Fibroblast of lung (primary cell): ENCODE measurements at places on chromosomes 12 and 14. TPM values are rescaled to one million over a fixed set of nuclear protein-coding genes. Genes with fewer than 3 reads are reported as not detected.

GRCh38 chr12:94845110-94845509 lies 158.4 kb downstream of the NDUFA12 start:
- no peak overlapping the region for H3K4me3 ChIP-seq
- H3K27ac ChIP-seq, result no peak overlapping the region
- H3K4me1 ChIP-seq, result no peaks in the 10 kb centered on the region
- no peak for DNase-seq
- H3K36me3 ChIP-seq, result no peaks in the 10 kb centered on the region
- H3K27me3 ChIP-seq, result no peaks in the 10 kb centered on the region

DNA sequence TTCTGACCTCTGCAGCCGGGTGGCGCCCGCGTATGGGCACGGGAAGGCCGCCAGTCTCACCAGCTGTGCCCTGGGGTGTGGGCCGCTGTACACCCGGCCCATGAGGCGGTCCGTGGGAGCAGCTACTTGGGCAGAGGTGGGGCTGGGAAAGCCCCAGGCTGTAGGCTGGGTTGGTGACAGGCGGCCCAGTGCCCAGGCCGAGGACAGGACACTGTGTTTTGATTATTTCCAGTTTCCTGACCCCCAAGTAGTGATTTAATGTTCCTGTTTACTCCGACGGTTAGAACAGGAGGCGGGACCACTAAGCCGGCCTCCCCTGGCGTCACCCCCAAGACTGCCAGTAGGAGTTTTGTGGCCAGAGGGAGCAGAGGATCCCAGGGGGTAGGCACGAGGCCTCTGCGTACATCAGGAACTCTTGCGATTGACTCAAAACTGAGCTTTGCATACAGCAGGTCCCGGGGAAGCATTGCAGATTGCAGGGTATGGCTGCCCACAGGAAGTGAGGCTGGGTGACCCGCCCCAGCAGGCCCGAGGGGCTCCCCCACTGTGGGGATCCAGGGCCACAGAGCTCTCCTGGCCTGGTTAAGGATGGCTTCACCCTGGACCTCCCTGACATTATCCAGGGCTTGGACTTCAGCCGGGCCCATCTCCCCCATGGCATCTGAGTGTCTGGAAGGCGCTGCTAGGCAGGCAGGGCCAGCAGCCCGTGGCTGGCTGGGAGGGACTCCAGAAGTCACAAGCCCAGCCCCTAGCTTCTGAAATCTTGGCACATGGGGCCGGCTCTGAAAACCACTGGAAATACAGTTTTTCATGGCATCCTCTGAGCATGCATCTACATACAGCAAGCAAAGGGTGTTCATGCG lies 42.5 kb upstream of the DIO3 start:
- no peaks in the 10 kb centered on the region for H3K27me3 ChIP-seq
- H3K27ac ChIP-seq, result no peak overlapping the region
- H3K36me3 ChIP-seq, result no peaks in the 10 kb centered on the region
- DNase-seq, result no peak
- H3K4me3 ChIP-seq, result no peak overlapping the region

- H3K36me3 ChIP-seq, result no peaks in the 10 kb centered on the region
- H3K4me1 ChIP-seq, result no peaks in the 10 kb centered on the region
- H3K4me3 ChIP-seq, result no peak overlapping the region
These were observed 3.0 kb downstream of the SRRM4 start for GRCh38 chr12:118984161-118984943.

GRCh38 chr12:104473374-104473983 lies 16.7 kb downstream of the CHST11 start:
- no peaks in the 10 kb centered on the region for H3K27me3 ChIP-seq
- DNase-seq, result no peak
- no peak overlapping the region for H3K4me3 ChIP-seq
- H3K36me3 ChIP-seq, result no peaks in the 10 kb centered on the region
- no peak overlapping the region for H3K27ac ChIP-seq

DNA sequence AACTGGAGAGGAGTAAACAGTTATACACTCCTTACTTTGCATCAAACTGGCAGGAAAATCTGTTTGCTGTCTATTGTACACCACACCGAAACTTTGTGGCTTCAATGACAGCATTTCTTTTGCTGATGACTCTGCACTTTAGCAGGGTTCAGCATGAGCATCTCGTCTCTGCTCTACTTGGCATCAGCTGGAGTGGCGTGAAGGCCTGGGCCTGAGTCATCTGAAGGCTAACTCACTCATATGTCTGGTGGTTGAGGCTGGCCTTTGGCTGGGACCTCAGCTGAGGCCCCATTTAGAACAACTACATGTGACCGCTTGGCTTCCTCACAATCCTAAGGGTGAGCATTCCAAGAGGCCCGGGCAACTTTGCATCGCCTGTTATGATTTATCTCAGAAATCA lies 28.7 kb upstream of the REP15 start:
- H3K4me1 ChIP-seq, result no peaks in the 10 kb centered on the region
- peaks cover 5% of the 10 kb centered on the region for H3K36me3 ChIP-seq
- no peak overlapping the region for H3K4me3 ChIP-seq
- H3K27ac ChIP-seq, result peak overlapping the region; percentile 12
- DNase-seq, result peak; percentile 95

DNA sequence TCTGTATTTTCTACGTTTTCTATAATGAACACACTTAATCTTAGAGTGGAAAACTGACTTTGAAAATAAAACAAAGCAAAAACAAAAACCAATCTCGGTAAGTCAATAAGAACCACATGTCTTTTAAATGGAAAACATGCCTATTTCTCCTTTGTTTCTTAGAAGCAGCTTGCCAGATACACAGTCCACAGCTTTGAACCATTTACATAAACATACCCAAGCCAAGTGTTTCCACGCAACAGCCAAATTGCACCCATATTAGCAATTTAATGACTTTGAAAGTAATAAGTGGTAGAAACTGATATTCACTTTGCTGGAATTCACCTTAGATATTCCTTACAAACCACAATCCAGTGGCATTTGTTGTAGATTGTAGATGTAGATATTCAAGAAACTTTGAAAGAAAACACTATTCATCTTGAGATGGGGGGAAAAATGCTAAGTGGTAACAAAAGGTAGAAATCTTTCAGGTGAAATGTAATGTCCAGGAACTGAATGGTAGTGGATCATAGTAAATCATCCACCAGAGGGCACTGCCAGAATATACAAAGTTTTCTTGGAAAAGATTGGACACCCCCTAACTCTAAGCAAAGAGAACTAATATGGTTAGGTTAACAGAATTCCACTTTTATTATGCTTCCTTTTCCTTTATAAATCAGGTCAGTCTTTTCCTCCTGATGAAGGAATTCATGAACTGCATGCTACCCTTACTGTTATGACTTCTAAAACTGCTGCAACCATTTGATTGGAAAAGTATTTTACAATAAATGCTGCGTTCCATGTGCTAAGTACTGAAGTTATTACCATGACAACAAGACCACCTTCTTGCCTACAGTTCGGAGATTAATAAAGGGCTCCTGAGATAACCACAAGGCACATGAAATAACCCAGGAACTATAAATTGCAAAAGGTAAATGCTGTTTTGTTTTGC lies 69.8 kb downstream of the RERG start:
- H3K4me1 ChIP-seq, result no peaks in the 10 kb centered on the region
- DNase-seq, result peak; percentile 26
- H3K36me3 ChIP-seq, result no peaks in the 10 kb centered on the region

- H3K36me3 ChIP-seq, result no peaks in the 10 kb centered on the region
- no peak overlapping the region for H3K27ac ChIP-seq
- H3K4me1 ChIP-seq, result no peaks in the 10 kb centered on the region
- no peaks in the 10 kb centered on the region for H3K27me3 ChIP-seq
These were observed 55.1 kb downstream of the SERPINA10 start for GRCh38 chr14:94237983-94238382.

GRCh38 chr12:63844391-63845341 lies at the start of gene SRGAP1:
TSS of gene SRGAP1 (plus strand) at chr12:63844700. CDS start at chr12:63844817, 117 bp downstream.
- no peaks in the 10 kb centered on the region for H3K27me3 ChIP-seq
- peaks cover 5% of the 10 kb centered on the region for H3K4me1 ChIP-seq
- DNase-seq, result peak; percentile 72

- H3K4me1 ChIP-seq, result no peaks in the 10 kb centered on the region
- DNase-seq, result no peak
- no peak overlapping the region for H3K4me3 ChIP-seq
- H3K27me3 ChIP-seq, result no peaks in the 10 kb centered on the region
- H3K36me3 ChIP-seq, result no peaks in the 10 kb centered on the region
These were observed 446.0 kb upstream of the DCN start for GRCh38 chr12:91628656-91629055.

DNA sequence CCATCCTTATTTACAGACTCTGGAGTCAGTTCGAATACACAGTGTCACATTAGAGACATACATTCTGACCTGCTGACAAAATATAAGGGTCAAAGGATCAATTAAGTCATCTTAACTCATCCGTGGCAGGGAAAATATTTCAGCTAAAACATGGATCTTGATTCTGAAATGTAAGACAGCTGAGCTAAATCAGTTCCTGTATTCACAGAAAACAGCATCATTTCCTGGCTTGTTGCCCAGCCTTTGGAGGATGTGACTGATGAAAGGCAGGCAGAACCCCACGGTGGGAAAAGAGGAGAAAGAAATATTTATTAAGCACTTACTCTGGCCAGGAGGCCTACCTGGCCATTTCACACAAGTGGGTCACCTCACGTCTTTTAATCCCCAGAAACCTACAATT lies 101.9 kb downstream of the GAS2L3 start:
- no peaks in the 10 kb centered on the region for H3K36me3 ChIP-seq
- DNase-seq, result peak; percentile 45
- no peaks in the 10 kb centered on the region for H3K27me3 ChIP-seq
- H3K4me1 ChIP-seq, result no peaks in the 10 kb centered on the region

DNA sequence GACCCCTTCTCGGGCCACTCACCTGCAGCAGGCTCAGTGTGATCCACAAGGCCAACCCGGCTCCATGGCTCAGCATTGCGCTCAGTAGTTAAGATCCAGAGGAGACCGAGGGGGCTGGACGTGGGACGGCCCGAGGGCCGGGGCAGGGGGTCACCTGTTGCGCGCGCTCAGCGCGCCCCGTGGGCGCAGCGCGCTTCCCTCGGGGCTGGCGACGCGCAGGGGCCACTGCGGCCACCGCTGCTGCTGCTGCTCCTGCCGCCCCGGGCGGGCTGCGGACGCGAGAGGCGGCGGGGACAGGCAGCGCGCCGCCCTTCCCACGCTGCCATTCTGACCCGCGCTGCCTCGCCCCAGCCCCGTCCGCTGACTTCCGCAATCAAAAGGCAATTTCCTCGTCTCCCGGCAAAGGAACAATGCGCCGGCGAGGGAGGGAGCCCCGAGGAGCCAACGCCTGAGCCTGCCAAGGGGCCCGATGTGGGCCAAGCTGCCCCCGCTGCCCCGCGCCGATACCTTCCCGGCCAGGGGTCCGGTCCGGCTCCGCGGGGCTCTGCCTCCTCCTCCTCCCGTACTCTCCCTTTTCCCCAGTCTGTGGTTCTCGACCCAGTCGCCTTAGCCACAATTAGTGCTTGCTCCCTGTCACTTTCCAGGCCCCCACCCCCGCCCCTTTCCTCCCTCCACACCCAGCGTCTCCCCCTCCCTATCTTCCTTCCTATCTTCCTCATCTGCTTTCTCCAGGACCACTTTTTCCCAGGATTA lies 27.3 kb downstream of the PTPRB start:
- peak overlapping the region; percentile 40 for H3K4me3 ChIP-seq
- H3K4me1 ChIP-seq, result no peaks in the 10 kb centered on the region
- H3K27me3 ChIP-seq, result no peaks in the 10 kb centered on the region
- H3K36me3 ChIP-seq, result no peaks in the 10 kb centered on the region
- DNase-seq, result peak; percentile 10
- H3K27ac ChIP-seq, result no peak overlapping the region

DNA sequence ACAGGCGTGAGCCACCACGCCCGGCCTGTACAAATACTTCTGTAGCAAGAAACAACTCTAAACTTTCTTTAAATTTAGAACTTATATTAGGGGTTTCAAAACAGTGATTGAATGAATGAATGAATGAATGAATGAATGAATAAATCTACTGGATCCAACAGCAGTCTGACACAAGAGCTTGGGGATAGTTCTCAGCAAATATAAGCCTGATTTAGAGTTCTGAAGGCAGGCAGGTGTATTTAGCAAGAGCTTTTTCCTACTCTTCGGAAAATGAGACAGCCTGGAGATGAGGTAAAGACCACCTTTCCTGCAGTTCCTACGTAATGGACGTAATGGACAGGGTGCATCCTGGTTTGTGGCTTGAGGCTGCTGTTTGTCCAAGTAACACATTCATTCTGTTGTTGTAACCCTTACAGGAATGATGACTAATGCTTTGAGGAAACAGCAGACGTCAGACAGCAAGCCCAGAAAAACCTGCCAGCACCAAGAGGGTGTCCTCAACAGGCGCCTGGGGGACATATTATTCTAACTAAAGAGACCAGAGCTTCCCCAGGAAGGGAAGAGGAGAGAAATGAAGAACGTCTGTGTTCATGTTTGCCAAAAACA lies 277.4 kb upstream of the SOX5 start:
- DNase-seq, result peak; percentile 96
- H3K27ac ChIP-seq, result peak overlapping the region; percentile 21
- no peaks in the 10 kb centered on the region for H3K4me1 ChIP-seq
- H3K27me3 ChIP-seq, result no peaks in the 10 kb centered on the region
- H3K36me3 ChIP-seq, result no peaks in the 10 kb centered on the region

- no peak overlapping the region for H3K4me3 ChIP-seq
- no peaks in the 10 kb centered on the region for H3K4me1 ChIP-seq
- H3K27me3 ChIP-seq, result no peaks in the 10 kb centered on the region
- no peak overlapping the region for H3K27ac ChIP-seq
- H3K36me3 ChIP-seq, result no peaks in the 10 kb centered on the region
These were observed 74.6 kb upstream of the OSBPL8 start for GRCh38 chr12:76634133-76634532.

DNA sequence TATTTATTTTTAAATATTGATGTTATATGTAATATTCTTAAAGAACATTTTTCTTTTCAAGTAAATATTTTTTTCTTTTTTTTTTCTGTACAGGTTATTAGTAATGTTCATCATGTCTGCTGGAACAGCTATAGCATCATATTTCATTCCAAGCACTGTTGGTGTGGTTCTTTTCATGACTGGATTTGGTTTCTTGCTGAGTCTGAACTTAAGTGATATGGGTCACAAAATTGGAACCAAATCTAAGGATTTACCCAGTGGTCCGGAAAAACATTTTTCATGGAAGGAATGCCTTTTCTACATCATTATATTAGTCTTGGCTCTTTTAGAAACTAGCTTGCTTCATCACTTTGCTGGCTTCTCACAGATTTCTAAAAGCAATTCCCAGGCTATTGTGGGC lies 23.2 kb downstream of the PCNX4 start:
- DNase-seq, result no peak
- peaks cover 5% of the 10 kb centered on the region for H3K36me3 ChIP-seq
- no peaks in the 10 kb centered on the region for H3K27me3 ChIP-seq

GRCh38 chr14:95444132-95445129 lies 72.0 kb downstream of the SYNE3 start:
- DNase-seq, result no peak
- no peaks in the 10 kb centered on the region for H3K4me1 ChIP-seq
- peaks cover 8% of the 10 kb centered on the region for H3K36me3 ChIP-seq
- H3K27me3 ChIP-seq, result no peaks in the 10 kb centered on the region
- no peak overlapping the region for H3K4me3 ChIP-seq
- H3K27ac ChIP-seq, result no peak overlapping the region

ATG101 gene
- total RNA-seq, result 90.3 and 103 TPM in 2 replicates

PNMA1 gene
- 11.6 and 19.5 TPM in 2 replicates for total RNA-seq

KRT71 gene
- not detected in 2 replicates for total RNA-seq

CIROP gene
- total RNA-seq, result 0.17 and 1.0 TPM in 2 replicates

ETFRF1 gene
- total RNA-seq, result 13.9 and 17.3 TPM in 2 replicates

PTGDR gene
- total RNA-seq, result not detected in 2 replicates

KRT75 gene
- not detected in 2 replicates for total RNA-seq

SERPINA1 gene
- under 0.01 TPM in 1 of 2 replicates, not detected in the other for total RNA-seq

PRORP gene
- total RNA-seq, result 12.1 and 14.2 TPM in 2 replicates
